ENCODE measurements at places on chromosomes 13 and 19. TPM values are rescaled to one million over a fixed set of nuclear protein-coding genes. Genes with fewer than 3 reads are reported as not detected.

MBD3L3 gene
- not detected for total RNA-seq

KIR2DL4 gene
- total RNA-seq, result not detected

DNA sequence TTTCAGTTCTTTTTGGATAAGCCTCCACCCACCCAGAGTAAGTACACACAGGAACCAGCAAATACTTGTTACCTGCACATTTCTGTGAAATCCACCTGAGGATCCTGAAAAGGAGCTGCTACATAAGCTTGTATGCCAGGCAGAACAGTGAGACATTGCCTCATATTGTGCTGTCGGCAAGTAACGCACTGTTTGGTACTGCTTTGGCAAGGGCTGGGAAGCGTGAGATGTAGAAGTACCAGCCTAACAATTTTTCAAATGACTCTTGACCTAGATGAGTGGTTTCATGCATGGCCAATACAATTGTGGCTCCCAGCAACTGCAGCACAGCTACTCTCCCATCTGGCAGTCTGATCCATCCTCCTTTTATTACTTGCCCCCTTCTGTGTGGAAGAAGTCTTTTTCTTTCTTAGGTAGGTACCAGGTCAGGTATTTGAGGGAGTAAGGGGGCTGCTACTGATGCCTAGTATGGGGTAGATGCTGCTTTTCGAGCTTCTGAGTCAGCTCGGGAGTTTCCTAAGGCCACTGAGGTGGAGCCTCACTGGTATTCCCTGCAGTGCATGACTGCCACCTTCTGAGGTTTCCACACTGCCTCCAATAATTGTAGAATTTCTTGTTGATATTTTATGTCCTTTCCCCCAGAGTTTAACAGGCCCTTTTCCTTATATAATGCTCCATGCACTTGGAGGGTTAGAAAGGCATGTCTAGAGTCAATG lies 52.2 kb downstream of the ZNF737 start:
- no peak for DNase-seq

DNA sequence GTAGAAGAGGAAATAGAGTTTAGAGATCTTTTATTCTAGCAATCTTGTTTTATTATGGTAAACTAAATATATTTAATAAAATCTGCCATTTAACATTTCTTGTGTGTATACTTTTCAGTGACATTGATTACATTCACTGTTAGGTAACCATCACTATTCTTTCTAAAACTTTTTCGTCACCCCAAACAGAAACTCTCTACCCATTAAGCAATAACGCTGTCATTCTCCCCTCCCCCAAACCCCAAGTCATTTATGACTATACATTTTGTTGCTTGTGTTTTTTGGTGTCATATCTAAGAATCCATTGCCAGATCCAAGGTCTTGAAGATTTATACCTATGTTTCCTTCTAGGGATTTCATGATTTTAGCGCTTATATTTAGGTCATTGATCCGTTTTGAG lies 10.6 kb downstream of the URI1 start:
- no peak for DNase-seq

DNA sequence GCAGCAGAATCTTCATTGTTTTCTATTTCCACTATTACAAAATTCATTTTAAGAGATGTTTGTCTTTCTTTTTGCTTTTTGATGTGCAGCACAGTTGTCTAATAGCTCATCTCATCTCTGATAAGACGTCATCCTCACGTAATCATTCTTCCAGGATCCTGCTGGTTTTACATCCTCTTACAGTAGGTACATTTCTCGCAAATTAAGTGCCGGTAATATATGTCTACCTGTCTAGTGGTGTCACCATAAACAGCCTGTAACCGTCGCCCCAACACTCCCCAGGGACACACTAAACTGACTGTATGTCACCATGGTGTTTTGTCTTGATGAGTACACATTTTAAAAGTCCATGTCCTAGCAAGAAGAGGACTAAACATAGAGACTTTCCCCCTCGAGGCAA lies 94.5 kb upstream of the VSTM2B start:
- no peak for DNase-seq

RAVER1 gene
- total RNA-seq, result 43.9 TPM

SIGLEC5 gene
- total RNA-seq, result not detected
